Bronchial smooth muscle cell (primary cell): ENCODE measurements at places on chromosomes 2 and 18. TPM values are rescaled to one million over a fixed set of nuclear protein-coding genes. Genes with fewer than 3 reads are reported as not detected.

Gene ERBB4
- total RNA-seq = 0.32 TPM in 1 of 2 replicates, not detected in the other

Gene MPPE1
- 32.6 TPM in 2 replicates for total RNA-seq

Gene AKAIN1
- not detected in 2 replicates for total RNA-seq

Gene SOX11
- not detected in 2 replicates for total RNA-seq

Gene BMP10
- total RNA-seq = not detected in 2 replicates

Gene COLEC11
- total RNA-seq = not detected in 2 replicates

Gene SP140L
- total RNA-seq = 6.1 and 7.3 TPM in 2 replicates

Gene POMC
- total RNA-seq = 1.4 TPM in 1 of 2 replicates, not detected in the other
